ENCODE measurements at places on chromosomes 6 and 20. TPM values are rescaled to one million over a fixed set of nuclear protein-coding genes. Genes with fewer than 3 reads are reported as not detected.

DNA sequence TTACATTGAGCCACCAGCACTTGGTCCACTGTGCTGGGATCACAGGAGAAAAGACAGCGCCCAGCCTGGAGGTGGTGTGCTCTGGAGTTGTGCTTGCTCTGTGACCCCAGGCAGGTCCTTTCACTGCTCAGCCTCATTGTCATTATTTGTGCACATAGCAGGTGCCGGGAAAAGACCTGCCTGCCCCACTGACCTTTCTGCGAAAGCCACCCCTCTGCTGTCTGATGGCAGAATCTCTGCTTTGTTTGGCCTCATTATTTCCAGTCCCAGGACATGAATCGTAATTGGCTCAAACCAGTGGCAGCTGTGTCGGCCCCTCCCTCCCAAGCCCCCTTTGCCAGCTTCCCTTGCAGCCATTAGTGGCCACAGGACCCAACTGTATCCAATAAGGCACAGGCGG, 185.2 kb upstream of the UST start:
- no peak for DNase-seq

DNA sequence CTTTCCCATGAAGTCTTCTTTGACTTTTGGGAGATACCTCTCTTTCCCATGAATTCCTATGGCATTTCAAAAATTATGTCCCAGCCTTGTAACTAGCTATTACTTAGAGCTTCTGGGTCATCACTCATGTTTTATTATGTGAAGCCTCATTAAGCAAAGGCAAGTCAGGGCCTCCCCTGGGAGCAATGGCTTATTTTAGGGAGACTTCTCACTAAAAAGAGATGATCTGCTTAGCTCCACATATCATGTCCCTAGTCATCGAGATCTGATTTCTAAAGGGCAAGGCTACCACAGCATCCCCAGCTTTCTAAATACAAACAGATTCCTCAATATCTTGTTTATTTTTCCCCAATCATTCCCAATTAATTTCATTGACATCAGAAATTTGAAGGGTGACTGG, 154.0 kb upstream of the MANEA start:
- no peak for DNase-seq

LY6G6C gene
- not detected for total RNA-seq

DNA sequence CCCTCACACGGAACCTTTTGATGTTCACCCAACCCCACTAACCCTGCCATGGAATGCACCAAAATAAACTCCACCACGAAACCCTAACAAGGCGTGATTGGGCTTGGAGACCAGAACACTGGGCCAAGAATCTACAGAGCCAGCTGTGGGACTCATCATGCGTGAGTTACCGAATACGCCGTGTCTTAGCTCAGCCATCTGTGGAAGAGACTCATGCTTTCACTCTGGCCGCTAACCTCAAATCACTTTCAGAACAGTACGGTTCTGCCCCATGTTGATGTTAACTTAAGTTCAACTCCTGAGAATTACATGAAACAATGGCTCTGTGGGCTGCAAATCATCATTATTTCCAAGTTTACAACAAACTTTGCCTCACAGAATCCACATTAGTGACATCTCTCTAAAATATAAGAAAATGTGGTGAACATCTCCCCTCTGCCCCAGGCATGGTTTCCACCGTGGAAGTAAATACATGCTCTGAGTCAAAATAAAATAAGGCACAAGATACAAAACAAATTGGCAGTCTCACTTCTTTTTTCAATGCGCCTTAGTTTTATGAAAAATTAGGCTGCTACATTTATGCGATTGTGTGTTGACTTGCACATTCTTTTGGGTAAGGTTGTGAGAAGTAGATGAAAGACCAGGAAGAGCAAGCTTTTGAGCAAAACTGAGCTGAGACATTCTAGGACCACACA, 308.9 kb upstream of the EXOC2 start:
- no peak for DNase-seq

FLRT3 gene
- not detected for total RNA-seq

- no peak for DNase-seq
These were observed 2.7 kb downstream of the BCAS1 start for GRCh38 chr20:54067606-54068174.

SLC25A27 gene
- 1.0 TPM for total RNA-seq

DNA sequence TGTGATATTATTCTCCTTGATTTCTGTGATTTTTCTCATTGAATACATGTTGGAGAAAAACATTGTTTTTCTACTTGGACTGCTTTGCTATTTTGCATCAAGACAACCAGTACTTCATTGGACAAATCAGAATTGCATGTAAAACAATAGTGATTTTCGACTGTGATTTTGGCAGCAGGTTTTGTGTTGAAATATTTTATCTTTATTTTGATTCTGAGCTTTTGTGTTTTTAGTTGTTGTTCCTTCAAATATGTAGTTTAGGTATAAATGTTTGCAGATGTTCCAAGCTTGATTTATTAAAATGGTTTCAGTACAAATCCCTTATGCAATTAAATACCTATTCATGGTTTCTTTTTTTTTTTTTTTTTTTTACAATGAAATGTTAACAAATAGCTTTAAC, 754.1 kb downstream of the DOK5 start:
- no peak for DNase-seq

CRISP2 gene
- total RNA-seq = not detected

TXLNB gene
- not detected for total RNA-seq

ABT1 gene
- total RNA-seq = 29.5 TPM

- DNase-seq = no peak
These were observed 80.6 kb upstream of the BEND6 start for GRCh38 chr6:56874328-56874727.

GRCh38 chr6:23334360-23334759, 765.0 kb downstream of the HDGFL1 start:
- no peak for DNase-seq

- no peak for DNase-seq
These were observed 279.9 kb downstream of the CD83 start for GRCh38 chr6:14397518-14397901.

LGSN gene
- total RNA-seq = not detected

FOXC1 gene
- 0.57 TPM for total RNA-seq

GRCh38 chr6:20509212-20509611, 25.0 kb upstream of the CDKAL1 start:
- DNase-seq = no peak

SOX12 gene
- 1.5 TPM for total RNA-seq

DNA sequence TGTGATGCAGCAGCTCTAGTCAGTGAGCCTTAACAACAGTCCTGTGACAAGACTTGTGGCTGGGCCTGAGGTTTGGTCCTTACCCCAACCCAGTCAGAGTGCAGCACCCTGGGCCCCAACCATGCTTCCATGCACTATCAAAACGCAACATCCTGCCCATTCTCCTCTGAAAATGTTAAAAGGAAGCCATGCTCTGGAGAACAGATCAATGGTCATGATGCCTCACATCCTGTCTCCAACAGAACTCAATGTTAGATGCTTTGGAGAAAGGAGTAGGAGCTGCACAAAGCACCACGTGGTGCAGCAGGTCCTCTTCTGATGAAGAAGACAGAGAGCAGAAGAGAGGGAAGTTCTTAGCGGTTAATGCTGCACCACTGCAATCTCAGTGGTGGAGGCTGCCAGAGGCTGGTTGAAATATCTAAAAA, 41.9 kb downstream of the TRAM2 start:
- no peak for DNase-seq
